SK-N-MC (cell line): ENCODE measurements at places on chromosomes 12 and 14.
A peak's percentile ranks its signal among the peaks of the same experiment; 100 is the strongest.

DNA sequence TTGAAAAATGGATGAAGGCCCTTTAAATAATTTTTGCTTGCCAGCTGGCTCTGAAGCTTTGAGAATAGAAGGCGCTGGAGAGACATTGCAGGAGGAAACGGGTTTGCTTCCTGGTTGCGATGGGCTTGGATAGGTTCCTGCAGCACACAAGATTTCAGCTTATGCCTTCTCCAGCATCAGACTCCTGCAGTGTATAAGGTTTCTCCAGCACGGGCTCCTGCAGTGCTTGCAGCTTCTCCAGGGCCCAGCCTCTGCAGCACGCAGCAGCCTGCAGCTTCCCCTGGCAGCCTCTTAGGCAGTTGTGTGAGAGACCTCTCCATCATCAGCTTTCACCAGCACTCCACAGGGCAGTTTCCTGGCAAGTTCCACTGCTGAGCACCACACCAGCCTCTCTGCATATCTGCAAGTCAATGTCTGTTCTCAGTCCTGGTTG lies 78.7 kb upstream of the ZDHHC17 start:
- DNase-seq: no peak

GRCh38 chr14:66225337-66225736 lies 260.8 kb upstream of the CCDC196 start:
- no peak for DNase-seq

GRCh38 chr12:34597548-34598351 lies 575.5 kb downstream of the ALG10 start:
- no peak for DNase-seq

- DNase-seq: no peak
Measured at GRCh38 chr12:79935624-79936345, 888 bp upstream of the PPP1R12A start.

DNA sequence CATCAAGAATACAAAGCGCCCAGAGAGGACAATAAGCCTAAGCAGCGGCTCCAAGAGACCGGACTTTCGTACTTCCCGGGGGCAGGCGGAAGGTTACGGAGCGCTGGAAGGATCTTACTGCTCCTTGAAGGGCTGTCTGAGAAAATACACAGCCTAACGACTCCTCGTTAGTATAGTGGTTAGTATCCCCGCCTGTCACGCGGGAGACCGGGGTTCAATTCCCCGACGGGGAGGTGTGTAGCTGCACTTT lies 12.1 kb upstream of the TMPO start:
- no peak for DNase-seq

GRCh38 chr14:39232554-39233415 lies 930 bp upstream of the MIA2 start:
- DNase-seq: no peak

- no peak for DNase-seq
Measured at GRCh38 chr12:121792607-121793439, 665 bp downstream of the RHOF start.

DNA sequence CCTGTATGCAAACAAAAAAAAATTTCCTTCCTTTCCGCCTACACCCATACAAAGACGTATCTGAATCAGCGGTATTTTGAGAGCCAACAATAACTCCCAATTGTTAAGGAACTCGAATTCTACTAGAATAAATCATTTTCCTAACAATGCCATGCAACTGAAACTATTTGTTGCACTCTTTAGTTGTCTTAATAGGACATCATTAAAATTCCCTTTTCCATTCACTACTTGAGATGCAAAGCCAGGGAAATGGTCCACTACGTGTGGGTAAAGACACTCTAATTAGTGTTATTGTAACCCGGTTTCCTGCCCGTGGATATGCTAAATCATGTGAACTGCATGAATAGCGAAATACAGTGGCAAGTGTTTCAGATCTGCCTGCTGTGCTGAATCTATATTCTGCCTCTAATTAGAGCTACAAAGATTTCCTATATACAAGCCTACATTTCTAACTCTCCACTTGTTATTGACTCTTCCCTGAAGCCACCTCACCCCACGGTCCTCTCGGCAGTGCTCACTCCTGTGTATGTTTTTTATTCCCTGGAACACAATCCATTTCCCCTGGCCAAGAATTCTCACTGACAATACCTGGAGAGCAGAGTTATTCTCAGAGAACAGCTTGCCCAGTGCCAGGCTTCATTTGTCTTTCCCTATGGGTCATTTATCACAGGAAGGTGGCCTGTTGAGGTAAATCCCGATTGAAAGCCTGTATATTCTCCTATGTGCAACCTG lies 168.3 kb downstream of the PAWR start:
- peak; percentile 61 for DNase-seq

DNA sequence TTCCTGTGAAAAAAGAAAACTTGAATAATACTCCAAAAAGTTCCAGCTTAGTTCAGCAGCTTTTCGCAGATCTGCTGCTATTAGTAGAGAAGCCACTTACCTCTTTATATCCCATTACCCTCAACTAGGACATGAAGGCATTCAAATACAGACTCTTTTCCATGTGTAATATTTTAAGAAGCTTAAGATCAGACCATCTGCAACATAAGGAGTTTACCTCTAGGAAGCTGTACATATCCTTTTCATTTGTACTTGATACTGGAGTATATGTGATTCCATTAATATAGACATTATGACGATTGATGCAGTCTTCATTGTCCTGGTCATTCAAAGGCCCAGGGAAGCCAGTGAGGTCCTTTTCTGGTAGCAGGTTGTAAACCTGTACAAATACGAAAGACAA lies 20.4 kb downstream of the A2M start:
- no peak for DNase-seq

- no peak for DNase-seq
Measured at GRCh38 chr12:114961491-114961890, 277.5 kb upstream of the TBX3 start.

DNA sequence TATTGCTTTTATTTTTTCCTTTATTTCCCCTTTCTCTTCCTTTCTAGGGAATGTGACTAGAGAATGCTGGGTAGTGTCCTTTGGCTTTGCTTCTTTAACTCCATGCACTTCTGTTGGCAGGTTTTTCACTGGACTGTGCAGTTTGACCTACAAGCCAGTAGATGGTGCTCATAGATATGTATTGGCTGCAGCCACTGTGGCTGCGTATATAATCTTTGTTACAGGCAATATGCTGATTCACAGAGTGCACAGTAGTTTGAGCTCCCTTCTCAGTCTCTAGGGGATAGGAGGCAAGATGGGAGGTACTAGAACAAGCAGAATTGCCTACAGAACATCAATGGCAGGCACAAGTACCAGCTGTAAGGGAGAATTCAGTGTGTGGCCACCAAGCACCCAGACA lies 503.5 kb downstream of the LRFN5 start:
- DNase-seq: no peak

DNA sequence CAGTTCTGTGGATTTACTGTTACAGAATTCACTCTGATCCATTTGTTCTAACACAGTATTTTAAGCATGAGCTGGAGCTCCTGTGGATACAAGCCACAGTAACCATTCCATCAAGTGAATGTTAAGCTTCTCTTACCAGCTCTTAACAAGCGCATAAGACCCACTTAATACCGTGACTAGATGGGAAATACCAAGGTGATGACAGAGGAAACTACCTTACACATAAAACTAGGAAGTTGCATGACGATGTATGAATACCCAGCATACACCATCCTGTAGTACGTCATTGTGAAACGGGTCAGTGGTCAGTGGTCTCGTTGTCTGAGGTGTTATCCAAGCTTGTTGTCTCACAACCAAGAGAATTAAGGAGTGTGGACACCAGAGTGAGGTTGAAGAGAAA lies 2.0 kb upstream of the GALC start:
- DNase-seq: no peak

DNA sequence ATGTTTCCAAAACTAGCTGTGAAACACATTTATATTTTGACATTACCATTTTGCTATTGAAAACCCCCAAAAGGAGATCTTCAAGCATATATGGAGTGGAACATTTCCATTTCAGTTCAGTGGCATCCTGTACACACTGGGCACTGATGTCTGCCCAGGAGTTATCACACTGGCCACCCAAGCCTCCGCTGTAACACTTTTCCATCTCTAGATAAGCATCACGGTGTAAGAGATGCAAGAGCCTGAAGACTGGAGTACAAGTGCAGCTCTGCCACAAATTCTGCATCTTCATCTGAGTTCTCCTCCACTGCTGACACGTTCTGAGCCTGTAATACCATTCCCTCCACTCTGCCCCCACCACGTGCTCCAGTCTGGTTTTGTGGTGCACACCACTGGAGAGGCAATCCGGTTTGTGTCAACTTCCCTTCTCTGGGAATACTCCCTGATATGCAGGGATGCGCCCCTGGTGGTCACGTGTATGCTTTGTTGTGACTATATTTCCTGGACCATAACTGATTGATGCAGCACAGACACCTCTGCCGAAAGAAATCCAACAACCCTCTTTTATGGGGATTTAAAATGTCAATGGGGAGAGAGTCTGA lies 12.7 kb downstream of the SPTLC2 start:
- DNase-seq: no peak

DNA sequence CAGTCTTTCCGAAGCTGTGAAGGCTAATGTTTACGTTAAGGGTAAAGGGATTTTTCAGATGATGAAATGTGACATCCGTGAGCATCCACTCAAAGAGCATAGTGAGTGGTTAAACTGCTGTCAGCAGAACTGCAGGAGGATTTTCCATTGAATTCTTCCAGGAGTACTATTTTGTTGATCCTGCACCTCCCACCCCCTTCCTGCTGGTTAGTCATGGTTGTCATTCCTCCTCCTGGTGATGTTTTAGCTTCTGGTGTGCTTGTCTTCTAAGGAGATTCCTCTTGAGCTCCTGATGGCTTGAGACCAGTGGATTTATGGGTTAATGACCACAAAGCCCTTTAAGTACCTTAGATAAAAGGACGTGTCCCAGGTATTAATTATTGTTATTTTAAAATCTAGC lies 2.4 kb upstream of the GPRC5D start:
- DNase-seq: no peak

- DNase-seq: no peak
Measured at GRCh38 chr12:12723149-12723680, 6.0 kb downstream of the CDKN1B start.

- DNase-seq: no peak
Measured at GRCh38 chr12:87336814-87337336, 692.3 kb downstream of the C12orf50 start.

DNA sequence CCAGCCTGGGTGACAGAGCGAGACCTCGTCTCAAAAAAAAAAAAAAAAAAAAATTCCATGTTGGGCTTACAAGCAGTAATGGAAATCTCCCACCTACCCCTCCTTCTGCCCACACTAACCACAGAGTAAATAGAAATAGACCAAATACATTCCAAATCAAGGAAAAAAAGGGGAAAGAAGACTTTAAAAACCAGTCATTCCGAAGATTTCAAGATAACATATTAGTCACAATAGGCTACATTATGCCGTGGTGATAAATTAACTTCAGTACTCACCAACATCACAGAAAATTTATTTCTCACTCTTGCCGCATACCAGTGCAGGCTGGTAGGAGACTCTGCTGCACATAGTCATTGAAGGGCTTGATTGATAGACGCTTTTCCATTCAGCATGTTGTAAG lies 15.5 kb upstream of the ETV6 start:
- DNase-seq: no peak

DNA sequence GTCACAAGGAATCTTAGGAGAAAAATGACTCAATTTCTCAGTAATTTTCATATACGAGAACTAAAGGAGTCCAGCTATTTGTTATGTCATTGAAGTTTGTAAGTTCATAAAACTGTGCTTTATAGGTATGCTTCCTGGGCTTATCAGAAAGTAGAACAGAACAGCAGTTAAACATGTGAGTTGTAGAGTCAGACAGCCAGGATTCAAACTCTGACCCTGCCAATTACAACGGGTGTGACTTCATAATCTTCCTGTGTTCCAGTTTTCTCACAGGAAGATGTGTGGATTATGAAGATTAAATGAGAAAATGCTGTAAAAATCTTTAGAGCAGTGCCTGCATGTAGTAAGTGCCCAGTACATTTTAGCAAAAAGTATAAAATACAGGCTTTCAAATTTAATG lies 8.9 kb downstream of the TRIM9 start:
- DNase-seq: no peak

DNA sequence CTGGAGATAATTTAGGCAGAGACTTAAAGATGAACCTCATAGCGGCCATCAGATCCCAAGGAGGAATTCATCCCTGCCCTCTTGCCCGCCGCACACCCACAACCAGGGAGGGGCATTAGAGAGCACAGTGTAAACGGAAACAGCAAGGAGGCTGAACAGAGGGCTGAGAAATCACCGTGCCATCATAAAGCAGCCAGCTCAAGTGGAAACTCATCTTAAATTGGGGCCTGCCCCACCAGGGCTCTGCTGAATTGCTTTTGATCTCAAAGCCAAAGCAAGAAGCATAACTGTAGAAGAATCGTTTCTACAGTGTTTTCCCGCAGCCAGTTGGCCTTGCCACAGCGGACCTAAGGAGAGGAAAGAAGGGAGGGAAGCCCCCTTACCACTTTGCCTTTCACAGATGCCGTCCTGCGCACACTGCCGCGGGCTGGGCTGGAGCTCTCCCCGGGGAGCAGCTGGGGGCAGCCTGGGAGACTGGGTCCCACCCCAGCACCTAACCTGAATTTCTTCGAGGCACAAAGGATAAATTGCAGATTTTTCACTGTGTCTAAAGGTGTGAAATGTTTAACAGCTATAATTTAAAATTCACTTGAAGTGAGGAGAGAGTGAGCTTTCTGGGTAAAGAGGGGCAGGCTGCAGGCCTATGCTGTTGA lies 51.8 kb upstream of the MMP17 start:
- no peak for DNase-seq

DNA sequence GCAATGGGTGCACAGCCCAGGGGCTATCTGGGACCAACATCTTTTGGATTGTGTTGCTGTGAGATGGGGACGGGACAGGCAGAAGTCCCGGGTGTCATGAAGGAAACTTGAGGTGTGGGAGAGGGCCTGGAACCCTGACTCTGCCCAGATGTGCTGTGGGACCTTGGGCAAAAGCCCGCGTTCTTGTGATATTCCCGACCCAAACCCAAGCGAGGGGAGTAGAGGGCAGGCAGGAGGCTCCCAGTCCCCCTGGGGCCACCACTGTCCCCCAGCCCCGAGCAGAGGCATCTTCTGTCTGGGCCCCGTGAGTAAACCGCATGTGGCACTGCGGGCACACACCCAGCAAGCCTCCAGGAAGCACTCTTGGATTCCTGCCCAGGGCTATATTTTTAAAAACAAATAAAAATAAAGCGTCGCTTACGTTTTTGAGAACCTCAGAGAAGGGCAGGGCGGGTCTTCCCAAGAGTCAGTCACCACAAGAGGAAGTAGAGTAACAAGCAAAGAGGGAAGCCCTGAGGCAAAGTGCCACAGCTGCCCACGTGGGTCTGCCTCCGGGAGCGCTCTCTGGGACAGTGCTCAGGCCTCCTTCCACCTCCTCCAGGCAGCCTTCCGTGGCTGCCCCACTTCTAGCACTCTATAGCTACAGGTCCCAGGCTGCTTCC lies 39.5 kb downstream of the BEGAIN start:
- DNase-seq: peak; percentile 92

DNA sequence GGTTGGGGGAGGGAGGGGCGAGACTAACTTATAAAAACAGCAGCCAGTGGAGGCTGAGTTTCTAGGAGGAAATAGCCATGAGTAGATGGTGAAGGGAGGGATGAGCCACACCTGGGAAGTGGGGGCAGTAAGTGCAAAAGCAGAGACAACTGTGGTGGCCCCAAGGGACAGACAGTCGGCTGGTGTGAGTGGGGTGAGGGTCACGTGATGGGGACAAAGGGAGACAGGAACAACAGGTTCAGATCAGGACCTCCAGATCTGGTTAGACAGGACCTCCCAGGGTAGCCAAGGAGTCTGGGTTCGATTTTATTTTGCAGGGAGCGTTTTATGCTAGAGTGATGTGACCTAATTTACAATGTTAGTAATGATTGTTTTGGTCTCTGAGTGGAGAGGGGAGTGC lies 8.6 kb downstream of the RPH3A start:
- no peak for DNase-seq
